GM10248 (cell line): ENCODE measurements at places on chromosomes 4 and X.

GRCh38 chrX:276581-277201 is 4.5 kb upstream of the PLCXD1 start:
- peak; percentile 49 for DNase-seq

GRCh38 chrX:119516157-119516702 is 48.0 kb downstream of the SLC25A5 start:
- DNase-seq, result peak; percentile 80

- no peak for DNase-seq
These were observed 187.5 kb downstream of the NSUN7 start for GRCh38 chr4:40937140-40937725.

DNA sequence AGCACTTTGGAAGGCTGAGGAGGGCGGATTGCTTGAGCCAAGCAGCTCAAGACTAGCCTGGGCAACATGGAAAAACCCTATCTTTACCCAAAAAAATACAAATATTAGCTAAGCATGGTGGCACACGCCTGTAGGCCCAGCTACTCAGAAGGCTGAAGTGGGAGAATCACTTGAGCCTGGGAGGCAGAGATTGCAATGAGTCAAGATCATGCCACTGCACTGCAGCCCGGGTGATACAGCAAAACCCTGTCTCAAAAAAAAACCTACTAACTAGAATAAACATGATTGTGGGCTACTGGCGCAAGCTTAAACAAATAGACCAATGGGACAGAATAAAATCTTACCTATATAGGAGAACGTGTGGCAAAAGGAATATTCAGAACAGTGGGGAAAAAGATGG is 7.3 kb downstream of the CDKL2 start:
- no peak for DNase-seq

- no peak for DNase-seq
These were observed 88.8 kb downstream of the DCLK2 start for GRCh38 chr4:150167054-150167453.

GRCh38 chr4:56817840-56818491 is 3.5 kb downstream of the SPINK2 start:
- peak; percentile 69 for DNase-seq

DNA sequence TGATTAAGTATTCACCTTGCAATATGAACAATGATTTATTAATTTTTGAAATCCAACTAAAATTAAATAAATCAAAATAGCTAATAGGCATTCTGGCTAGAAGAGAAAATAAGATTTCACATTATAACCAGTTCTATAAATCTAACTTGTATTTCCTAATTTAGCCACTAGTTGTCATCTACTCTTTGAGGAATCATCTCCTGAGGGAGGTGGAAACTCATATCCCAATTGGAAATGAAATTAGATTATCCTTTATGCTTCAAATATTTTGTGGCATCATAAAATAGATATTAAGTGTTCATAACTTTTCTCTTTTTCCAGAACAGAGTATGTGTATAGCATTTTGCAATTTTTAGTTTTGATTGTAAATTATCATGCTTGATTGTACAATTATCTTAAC is 558.5 kb upstream of the DIAPH2 start:
- no peak for DNase-seq

DNA sequence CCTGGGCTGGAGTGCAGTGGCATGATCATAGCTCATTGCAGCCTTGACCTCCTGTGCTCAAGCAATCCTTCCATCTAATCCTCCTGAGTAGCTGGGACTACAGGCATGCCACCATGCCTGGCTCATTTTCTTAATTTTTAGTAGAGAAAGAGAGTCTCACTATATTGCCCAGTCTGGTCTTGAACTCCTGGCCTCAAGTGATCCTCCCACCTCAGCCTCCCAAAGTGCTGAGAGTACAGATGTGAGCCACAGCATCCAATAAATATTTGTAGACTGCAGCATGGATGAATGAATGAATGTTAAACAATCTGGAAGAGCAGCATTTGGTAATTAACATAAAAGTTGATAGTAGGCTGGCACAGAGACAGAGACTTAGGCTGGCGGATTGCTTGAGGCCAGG is 20.0 kb downstream of the KLB start:
- DNase-seq, result no peak

- no peak for DNase-seq
These were observed 36.3 kb upstream of the PLAC8 start for GRCh38 chr4:83150653-83151330.

GRCh38 chrX:110178179-110178865 is 139.6 kb downstream of the AMMECR1 start:
- DNase-seq, result no peak

DNA sequence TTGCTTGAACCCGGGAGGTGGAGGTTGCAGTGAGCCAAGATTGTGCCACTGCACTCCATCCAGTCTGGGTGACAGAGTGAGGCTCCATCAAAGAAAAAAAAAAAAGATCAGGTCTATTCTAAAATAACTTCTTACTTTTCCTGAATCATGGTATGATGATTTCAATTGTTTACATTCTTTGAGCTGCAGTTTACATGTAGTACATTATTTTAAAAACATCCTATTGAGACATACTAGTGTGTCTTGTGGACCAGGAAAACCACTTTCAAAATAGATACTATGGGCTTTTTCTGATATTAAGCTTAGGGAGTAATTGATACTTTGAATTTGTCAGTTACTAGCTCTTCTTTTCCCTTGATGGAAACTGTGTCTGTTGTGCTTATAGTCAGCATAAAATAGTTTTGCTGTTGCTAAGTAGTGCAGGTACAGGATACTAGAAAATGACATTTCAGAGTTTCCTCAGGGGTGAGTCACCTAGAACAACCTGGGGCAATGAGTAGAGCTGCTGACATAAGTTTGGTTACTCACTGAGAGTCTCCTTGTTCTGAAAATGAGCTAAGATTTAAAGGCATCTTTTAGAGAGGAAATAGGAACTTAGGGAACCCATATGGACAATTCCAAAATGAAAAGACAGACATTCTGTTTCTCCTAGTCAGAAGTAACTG is 53.2 kb upstream of the C4orf54 start:
- no peak for DNase-seq

DNA sequence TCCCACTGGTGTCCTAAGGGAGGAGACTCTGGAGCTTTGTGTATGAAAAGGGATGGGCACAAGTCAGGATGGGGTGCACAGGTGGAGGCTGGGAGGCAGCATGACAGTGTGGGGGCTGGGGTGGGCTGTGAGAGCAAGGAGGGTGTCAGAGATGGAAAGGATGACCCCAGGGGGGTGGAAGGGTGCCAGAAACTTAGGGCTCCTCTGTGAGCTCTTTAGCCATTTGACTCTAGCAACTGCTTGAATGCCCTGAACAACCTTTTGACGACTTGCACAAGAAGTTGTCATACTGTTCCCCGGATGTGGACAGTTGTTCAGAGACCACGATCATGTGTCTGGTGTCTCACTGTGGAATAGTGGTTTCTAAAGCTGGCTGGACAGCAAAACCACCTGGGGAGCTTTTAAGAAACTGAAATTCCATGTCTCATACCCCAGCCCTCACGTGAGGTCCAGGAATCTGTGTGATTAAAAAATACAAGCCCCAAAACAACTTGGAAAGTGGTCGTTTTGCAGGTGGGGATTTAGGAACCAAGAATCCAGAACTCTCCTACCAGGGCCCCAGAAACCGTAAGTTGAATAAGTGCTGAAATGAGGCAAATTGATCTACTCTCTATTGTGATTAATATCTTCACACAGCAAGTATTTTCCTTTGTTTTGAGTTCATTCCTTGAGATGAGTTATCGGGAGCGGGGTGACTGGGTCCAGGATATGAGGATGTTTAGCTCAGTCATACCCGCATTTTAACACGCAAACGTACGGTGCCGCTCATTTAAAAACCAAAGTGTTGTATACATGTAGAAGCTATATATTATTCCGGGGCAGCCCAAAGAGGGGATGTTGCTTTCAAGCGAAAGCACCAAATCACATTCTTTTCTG is 3.4 kb downstream of the RHOH start:
- peak; percentile 43 for DNase-seq

DNA sequence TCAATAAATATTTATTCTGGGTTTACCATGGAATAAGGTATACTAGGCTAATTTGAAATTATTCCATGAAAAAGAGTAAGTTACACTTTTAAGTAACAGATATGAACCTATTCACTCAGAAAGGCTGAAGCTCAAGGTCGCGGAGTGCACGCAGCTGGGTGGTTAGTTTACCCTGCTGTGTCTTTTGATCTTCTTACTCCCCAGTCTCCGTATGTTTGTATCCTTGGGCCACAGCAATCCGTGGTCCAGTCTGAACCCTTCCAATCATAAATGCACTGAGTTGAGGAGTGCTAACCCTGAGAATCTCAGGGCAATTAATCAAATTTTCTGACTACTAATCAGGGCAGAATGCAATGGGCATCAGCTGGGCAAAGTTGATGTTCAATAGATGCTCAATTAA is 33.9 kb downstream of the RPS3A start:
- no peak for DNase-seq

- peak; percentile 40 for DNase-seq
These were observed 355.0 kb upstream of the GATB start for GRCh38 chr4:152115794-152116193.

DNA sequence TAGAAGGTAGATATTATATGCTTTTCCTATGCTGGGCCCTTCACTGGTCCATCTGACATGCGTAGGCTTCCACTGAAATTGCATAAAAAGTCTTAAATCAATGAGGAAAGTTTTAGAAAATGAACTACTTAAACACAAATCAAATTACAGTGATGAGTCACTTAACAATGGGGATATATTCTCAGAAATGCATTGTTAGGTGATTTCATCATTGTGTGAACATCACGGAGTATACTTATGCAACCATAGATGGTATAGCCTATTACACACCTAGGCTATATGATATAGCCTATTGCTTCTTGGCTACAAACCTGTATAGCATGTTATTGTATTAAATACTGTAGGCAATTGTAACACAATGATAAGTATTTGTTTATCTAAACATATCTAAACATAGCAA is 10.3 kb downstream of the STAP1 start:
- DNase-seq, result no peak
